Smooth muscle cell of trachea (primary cell): ENCODE measurements at places on chromosomes 3 and 15. TPM values are rescaled to one million over a fixed set of nuclear protein-coding genes. Genes with fewer than 3 reads are reported as not detected.

The SERINC4 gene
- total RNA-seq, result 0.15 TPM in 1 of 2 replicates, not detected in the other

The CHRNA7 gene
- under 0.01 TPM in 1 of 2 replicates, not detected in the other for total RNA-seq

The FBXL22 gene
- 0.15 and 0.17 TPM in 2 replicates for total RNA-seq

The DUOX2 gene
- 0.17 TPM in 1 of 2 replicates, not detected in the other for total RNA-seq

The EIF2A gene
- 215 and 278 TPM in 2 replicates for total RNA-seq

The PPP1R2 gene
- 100 and 133 TPM in 2 replicates for total RNA-seq

The TLR9 gene
- under 0.01 and 0.17 TPM in 2 replicates for total RNA-seq

The LYZL4 gene
- total RNA-seq, result not detected in 2 replicates

The MUC13 gene
- not detected in 2 replicates for total RNA-seq

The MKRN3 gene
- total RNA-seq, result 1.3 and 3.0 TPM in 2 replicates

The STAC gene
- 2.5 and 3.6 TPM in 2 replicates for total RNA-seq

The CNTN6 gene
- total RNA-seq, result under 0.01 TPM in 1 of 2 replicates, not detected in the other

The AKAP13 gene
- total RNA-seq, result 68.1 and 88.7 TPM in 2 replicates

The CACNA1D gene
- total RNA-seq, result 0.33 and 0.87 TPM in 2 replicates

The FHIT gene
- total RNA-seq, result 0.73 and 2.5 TPM in 2 replicates

The DNAJA4 gene
- total RNA-seq, result 3.1 and 3.6 TPM in 2 replicates

The ITGA11 gene
- total RNA-seq, result 3.1 and 8.6 TPM in 2 replicates

The NFKBIZ gene
- 20.9 and 23.5 TPM in 2 replicates for total RNA-seq

The CNTN4 gene
- total RNA-seq, result under 0.01 TPM in 1 of 2 replicates, not detected in the other

The ETFA gene
- total RNA-seq, result 133 and 142 TPM in 2 replicates

The CLEC3B gene
- total RNA-seq, result 12.1 and 32.3 TPM in 2 replicates

The SYNPR gene
- total RNA-seq, result not detected in 2 replicates

The SLC22A14 gene
- total RNA-seq, result 0.15 TPM in 1 of 2 replicates, not detected in the other
